CD4-positive, alpha-beta T cell treated with Interleukin-4 for 1 hour (primary cell): ENCODE measurements at places on chromosomes 3 and 15.

GRCh38 chr15:60326824-60327654, 70.7 kb downstream of the ANXA2 start:
- DNase-seq: peak; percentile 63

- no peak for DNase-seq
Measured at GRCh38 chr3:136409549-136409948, 159.4 kb downstream of the PCCB start.

- peak; percentile 16 for DNase-seq
Measured at GRCh38 chr3:190514413-190515153, 698 bp downstream of the IL1RAP start.

- no peak for DNase-seq
Measured at GRCh38 chr3:111619833-111620232, 24.7 kb upstream of the ZBED2 start.

DNA sequence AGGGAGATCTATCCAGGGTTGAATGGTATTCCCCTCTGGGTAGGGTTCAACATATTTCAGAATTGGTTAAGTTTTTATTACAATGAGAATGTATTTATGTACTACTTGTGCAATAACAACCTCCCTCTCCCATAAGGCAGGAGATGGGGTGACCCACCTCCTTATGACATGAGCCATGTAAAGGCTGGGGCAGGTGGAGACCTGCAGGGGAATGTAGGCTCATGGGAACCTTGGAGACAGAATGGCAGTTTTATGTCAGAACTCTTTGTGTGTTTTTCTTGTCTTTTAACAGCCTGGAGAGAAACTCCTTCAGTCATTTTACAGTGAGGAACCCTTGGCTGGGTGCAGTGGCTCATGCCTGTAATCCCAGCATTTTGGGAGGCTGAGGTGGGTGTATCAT, 24.6 kb upstream of the INSYN1 start:
- no peak for DNase-seq

- no peak for DNase-seq
Measured at GRCh38 chr15:89333011-89333860, 1.4 kb downstream of the POLG start.

GRCh38 chr3:87410110-87410509, 133.7 kb upstream of the POU1F1 start:
- DNase-seq: no peak

GRCh38 chr3:31704591-31705179, 172.0 kb downstream of the STT3B start:
- DNase-seq: no peak

DNA sequence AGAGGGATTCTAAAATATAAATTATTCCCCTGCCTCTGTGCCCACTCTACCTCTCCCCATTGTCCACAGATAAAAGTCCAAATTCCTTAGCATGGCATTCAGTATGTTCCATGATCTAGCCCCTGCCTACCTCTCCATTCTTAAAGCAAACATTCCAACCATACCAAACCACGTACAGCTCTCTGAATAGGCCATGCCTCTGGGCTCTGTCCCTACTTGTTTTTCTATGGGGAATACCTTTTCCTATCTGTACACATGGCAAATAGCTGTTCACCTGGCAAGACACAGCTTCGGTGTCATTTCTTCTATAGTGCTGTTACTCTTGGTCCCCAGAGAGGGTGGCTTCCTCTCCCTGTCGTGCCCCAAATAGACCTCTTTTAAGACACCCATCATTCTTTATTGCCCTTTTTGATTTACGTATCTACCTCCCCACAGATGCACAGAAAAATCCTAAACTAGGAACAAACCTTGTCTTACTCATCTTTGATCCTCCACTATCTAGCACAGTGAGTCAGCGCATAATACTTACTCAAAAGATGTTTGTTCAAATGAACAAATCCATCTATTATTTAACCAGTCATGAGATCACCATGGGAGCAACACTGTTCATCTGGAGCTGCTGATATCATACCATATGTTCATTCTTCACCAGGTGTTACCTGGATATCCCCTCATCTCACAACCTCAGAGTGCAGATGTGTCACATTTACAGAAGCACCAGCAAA, 329.8 kb downstream of the THSD4 start:
- no peak for DNase-seq

GRCh38 chr15:72058585-72058984, 59.4 kb downstream of the MYO9A start:
- no peak for DNase-seq

DNA sequence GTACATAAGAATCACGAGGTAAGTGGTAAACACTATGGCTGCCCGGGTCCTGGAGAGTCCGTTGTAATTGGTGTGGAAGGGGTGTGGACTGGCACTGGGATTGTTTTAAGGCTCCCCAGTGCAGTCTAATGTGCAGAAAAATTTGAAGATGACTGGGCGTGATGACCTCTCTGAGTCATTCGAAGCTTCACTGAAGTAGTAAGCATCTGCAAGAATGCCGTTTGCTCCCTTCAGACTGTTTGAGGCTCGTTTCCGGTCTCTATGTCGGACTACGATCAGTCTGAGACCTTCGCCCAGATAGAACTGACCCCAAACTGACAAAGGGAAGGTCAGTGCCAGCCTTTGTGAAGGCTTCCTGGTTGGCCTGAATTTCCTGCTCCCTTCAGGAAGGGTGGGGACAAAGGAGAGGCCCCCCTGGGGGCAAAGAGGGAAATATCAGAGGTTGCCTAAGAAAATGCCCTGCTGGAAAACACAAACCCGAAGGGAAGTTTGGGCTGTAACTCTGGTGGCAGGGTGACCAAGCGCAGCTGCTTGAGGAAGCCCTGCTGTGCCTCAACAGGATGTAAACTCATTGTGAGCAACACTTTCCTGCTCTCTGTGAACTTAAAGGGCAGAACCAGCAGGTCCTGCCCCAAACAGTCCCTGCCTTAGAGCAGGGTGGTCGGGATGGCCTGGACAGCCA, 34.6 kb downstream of the BTD start:
- DNase-seq: peak; percentile 42

DNA sequence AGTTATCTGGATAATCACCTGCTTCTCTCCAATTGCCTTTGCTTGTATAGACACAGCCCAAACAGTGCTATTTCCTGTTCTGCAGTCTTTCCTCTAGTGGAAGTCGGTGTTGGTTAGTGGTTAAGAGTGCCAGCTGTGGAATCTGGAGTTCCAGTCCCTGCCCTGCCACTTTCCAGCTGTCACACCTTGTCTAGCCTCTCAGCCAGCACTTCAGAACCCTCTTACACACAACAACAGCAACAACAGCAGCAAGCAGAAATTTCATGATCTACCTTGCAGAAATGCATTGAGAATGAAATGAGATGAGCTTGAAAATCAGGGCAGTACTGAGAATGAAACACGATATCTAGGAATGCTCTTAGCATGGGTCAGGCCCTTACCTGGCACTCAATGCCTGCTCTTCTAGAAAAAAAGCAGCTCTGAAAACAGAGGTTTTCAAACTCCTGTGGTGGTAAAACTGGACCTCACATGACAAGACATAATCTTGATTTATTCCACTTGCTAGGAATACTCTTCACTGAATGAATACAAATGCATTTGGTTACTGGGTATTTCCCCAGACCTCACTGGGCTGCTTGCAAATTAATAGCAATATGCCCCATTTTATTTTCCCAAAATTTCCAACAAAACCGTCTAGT, 3.3 kb upstream of the WNT5A start:
- no peak for DNase-seq

- DNase-seq: no peak
Measured at GRCh38 chr3:87158823-87159222, 68.3 kb upstream of the CHMP2B start.

DNA sequence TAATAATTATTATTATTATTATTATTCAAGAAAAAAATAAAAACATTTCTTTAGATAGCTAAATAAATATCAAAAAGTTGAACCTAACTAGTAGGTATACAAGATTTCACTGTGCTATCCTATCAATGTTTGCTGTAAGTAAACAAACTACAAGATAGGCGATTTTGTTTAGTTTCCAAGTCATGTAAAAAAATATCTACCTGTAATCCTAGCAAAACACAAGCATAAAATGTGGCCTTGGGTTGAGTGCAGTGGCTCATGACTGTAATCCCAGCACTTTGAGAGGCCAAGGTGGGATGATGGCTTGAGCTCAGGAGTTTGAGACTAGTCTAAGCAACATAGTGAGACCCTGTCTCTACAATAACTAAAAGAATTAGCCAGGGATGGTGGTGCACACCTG, 71.6 kb upstream of the CSPG5 start:
- DNase-seq: no peak

DNA sequence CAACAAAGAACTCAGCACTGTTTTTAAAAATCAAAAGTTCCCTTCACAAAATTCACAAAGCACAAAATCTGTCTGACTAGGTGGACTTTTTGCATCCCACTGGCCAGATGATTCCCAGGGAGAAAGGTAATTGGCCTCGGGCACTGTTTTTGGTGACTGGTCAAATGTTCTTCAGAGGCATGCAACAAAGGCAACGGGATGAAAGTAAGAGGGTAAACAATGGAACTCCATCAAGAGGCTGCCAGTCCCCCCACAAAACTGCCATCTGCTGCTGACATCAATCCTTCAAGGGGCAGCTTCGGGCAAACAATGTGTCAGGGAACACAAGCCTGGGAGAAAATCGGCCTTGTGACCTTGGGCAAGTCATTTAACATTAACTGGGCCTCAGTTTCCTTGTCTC, 3.3 kb downstream of the SRGAP3 start:
- DNase-seq: no peak

- DNase-seq: no peak
Measured at GRCh38 chr15:101504866-101505609, 15.5 kb upstream of the PCSK6 start.

GRCh38 chr3:102224171-102224570, 210.6 kb upstream of the ZPLD1 start:
- DNase-seq: peak; percentile 30

- peak; percentile 84 for DNase-seq
Measured at GRCh38 chr15:81296673-81297072, 27.3 kb downstream of the STARD5 start.

DNA sequence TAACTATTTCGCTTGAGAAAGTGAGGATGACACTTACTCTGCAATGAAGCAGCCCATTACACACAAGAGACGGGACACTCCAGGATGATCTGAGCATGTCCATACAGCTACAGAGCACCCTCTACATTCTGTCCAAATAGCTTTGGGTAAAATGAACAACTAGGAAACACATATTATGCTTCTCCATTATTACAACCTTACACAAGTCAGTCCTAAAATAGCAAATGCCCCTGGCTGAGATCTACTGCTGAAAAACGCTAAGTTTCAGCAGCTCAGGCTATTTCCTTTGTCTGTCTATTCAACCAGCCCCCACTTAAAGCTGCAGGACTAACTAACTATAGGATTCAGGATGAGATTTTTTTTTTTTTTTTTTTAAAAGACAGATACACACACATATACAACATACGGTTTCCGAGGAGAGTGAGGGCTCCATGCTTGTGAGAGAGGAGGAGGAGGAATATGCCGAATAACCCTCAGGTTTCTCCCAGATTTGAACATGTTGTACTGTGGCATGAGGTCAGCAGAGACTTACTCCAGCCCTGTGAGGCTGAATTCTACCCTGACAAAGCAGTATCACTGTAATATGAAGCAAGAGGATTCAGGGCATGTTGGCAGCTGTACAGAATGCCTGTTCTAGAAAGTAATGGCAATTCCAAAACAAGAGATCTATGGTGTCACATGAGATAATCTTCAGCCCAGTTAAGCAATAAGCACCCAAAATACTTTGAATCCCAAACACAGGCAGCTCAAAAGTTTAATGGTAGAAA, 117.3 kb upstream of the PLXND1 start:
- no peak for DNase-seq

GRCh38 chr15:84915606-84915958, 31.1 kb downstream of the SLC28A1 start:
- no peak for DNase-seq

DNA sequence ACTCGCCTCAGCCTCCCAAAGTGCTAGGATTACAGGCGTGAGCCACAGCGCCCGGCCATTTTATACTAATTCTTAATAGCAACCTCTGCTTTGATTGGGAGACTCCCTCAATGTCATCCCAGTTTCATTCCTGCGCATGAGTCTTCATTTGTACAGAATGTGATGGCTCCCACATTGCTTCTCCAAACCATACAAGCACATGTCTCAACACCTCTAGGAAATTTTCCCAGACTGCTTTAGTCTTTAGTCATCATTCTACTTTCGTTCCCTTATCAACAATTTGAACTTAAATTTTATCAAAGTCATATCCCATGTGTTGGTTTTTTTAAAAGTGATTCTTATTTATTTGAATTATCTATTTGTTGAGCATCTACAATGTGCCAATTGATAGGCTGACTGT, 58.1 kb downstream of the SNX4 start:
- no peak for DNase-seq

DNA sequence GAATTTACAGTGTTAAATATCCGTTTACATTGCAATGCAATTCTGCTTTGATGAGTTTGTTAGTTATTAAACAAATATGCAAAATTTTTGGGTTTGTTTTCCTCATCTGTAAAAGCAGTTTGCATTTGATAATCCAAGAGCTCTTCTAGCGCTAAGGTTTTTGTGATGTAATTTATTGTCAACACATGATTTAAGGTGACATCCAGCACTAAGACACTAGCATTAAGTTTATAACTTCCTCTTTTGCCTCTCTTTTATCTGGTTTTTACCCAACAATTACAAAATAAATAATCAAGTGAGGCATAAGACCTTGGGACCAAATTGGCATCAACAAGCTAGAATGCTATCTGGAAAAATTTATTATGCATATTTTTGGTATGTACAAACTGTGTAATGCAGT, 969 bp upstream of the DNAJC19 start:
- no peak for DNase-seq

DNA sequence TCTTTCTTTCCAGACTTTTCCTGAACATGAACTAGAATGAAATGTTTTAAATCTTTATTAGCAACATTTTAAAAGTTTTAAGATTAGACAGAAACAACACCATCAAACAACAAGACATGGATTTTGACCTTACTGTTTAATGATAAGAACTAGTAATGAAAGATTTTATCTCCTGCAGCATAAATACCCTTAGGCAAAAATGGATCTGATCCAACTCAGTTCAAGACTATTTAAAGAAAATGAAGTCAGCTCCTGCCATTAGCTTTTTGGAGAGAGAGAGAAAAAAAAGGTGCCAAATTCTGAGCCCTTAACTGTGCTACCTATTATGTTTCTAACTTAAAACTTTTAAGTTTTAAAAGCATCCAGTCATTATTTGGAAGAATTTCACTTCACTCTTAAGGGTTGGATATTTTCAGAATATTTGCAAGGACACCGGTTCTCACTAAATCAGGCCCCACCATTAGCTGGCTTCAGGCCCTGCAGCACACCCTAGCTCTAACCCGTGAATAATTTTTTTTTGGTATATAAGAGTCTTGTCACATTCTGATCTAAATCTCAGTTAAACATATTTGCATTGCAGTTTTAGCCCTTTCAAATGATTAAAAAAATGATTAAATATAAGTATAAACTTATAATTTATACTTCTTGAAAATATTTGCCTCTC, 60.0 kb downstream of the NR1I2 start:
- no peak for DNase-seq

GRCh38 chr3:38226273-38226672, 39.3 kb upstream of the SLC22A13 start:
- DNase-seq: no peak

DNA sequence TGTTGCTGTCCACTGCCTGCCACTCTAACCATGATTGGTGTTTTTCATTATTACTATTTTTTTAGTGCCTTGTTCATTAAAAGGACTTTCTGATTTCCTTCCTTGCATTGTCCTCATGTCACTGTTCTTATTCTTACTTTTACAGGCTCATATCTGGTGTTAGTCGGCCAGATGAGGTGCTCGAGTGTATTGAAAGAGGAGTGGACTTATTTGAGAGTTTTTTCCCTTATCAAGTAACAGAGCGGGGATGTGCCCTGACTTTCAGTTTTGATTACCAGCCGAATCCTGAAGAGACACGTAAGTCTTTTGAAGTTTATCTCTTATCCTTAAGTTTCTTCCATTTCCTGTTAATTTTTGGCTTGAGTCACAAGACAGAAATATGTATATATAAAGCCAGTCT, 23.2 kb downstream of the QTRT2 start:
- DNase-seq: no peak
